ENCODE measurements at places on chromosomes 3 and 15.
A peak's percentile ranks its signal among the peaks of the same experiment; 100 is the strongest.

DNA sequence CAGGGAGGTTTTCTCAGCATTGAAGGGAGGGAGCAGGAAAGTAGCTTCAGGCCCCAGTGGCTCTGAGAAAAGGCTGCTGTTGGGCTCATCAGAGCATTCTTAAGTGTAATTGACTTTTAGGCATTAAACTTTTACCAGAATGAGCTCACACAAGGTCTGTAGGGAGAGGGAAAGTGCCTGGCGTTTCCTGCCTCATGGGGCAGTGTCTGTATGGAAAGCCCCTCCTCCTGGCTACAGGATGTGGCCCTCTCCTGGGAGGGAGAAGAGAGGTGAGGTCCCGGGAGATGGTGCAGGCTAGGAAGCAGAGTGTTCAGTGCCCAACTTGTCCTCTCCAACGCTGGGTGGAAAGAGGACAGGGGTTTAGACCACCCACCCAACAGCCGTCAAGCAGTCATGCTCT is 21.3 kb upstream of the SCN10A start:
- no peak for DNase-seq

DNA sequence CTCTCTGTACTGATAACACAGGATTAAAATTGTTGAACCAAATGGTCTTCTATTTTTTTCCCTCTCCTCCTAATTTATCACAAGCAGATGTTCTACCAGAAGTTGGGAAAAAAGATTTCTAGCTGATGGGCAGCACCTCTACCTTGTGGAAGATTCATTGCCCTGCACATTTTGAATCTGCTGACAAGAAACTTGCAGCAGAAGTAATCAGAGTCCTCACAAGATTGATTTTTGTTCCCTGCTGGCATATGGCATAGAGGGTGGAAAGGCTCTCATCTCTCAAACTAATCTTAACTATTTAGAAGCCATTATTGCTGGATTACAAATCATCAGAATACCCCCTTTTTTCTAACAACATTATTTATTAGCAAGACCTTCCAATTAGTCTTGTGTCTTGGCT is 148.9 kb upstream of the MEIS2 start:
- DNase-seq, result no peak

- no peak for DNase-seq
Observed at GRCh38 chr3:87958289-87958688, 100.5 kb downstream of the CGGBP1 start.

DNA sequence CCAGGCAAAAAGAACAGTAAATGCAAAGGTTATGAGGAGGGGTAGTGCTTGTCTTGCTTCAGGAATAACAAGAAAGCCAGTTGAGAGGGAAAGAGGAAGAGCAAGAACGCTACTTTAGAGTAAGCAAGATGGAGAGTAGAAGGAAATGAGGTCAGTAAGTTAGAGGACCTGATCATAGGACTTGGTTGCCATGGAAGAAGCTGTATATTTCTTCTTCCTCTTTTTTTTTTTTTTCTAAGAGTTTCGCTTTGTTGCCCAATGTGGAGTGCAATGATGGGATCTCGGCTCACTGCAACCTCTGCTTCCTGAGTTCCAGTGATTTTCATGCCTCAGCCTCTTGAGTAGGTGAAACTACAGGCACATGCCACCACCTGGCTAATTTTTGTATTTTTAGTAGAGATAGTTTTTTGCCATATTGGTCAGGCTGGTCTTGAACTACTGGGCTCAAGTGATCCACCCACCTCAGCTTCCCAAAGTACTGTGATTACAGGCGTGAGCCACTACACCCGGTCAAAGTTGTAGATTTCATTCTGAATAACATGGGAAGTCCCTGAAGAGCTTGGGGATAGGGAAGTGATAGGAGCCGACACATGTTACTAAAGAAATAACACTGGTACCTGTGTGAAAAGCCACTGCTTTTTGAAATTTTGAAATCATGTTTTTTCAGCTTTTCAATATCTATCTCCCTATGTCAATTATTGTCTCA is 527.9 kb upstream of the NAALADL2 start:
- no peak for DNase-seq

- DNase-seq, result no peak
Observed at GRCh38 chr15:75736256-75736655, 23.6 kb upstream of the CSPG4 start.

GRCh38 chr15:48861813-48862431 is 16.0 kb upstream of the EID1 start:
- DNase-seq, result no peak

DNA sequence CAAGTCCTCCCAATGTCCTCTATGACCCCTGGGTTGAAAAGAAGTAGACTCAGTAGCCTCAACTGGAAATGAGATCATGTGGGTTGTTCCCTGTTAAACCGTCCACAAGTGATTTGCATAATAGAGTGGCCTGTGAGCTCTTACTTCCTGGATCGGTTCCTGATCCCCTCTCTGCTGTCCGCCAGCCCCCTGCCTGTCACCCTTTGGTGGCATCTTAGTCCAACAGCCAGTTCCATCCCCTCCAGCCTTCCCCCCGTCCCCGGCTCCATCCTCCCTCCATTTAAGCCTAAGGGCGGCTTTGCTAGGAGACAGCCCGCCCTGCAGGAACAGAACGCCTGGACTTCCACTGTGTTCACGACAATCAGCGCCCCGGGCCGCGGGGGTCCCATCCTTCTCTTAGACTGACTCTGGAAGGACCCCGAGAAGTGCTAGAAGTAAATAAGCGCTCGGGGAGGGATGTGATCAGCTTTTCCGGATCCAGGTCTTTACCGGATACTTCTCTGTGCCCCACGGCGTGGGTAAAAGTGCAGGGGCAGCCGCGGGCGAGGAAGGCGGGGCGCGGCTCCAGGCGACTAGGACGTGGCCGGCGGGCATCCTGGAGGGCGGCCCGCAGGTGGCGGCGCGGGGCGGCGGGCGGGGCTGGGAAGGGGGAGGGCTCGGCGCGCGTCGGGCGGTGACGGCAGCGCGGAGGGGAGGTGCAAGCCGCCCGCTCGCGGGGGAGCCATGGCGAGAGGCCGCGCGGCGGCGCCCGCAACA is 51.2 kb upstream of the ULK4 start:
- no peak for DNase-seq

- no peak for DNase-seq
Observed at GRCh38 chr15:58212909-58213526, 74.8 kb downstream of the AQP9 start.

GRCh38 chr3:74491874-74492273 is 122.6 kb downstream of the CNTN3 start:
- DNase-seq, result no peak

GRCh38 chr3:23203708-23204330 is 692 bp downstream of the UBE2E2 start:
- DNase-seq, result peak; percentile 56

DNA sequence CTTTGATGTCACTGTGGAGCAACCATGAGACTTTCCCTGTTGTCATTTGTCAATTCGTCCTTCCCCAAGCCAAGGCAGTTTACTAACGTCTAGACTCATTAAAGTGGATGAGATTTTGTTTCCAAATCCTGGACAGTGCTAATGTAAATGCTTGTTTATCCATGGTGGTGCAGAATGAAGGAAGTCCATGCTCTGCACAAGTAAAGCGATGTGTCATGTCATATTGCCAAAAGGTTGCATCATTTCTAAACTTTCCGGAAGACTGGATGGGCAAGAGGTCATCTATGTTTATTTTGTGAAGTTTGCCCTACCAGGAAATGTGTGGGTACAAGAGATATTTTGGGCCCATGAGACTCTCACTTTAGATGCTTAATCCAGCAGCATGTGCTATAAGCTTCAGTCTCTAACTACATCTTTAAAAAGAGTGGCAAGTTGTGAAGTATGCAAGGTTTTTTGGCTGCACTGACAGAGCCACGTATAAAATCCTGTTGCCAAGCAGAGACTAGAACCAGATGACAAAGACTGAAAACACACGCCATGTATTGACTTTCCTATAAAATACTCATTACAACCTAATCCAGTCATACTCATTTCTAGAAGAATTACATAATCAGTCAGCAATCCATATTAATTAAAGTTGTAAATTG is 72.1 kb upstream of the FNDC3B start:
- DNase-seq, result peak; percentile 71

GRCh38 chr3:138196023-138196422 is 8.9 kb downstream of the ARMC8 start:
- no peak for DNase-seq

GRCh38 chr3:49370585-49371290 is 12.6 kb upstream of the GPX1 start:
- no peak for DNase-seq

- DNase-seq, result no peak
Observed at GRCh38 chr3:112132554-112132953, 494 bp downstream of the GCSAM start.

GRCh38 chr3:193598202-193598601 is 5.2 kb downstream of the OPA1 start:
- no peak for DNase-seq

- DNase-seq, result no peak
Observed at GRCh38 chr3:190877925-190878324, 15.4 kb upstream of the GMNC start.

- no peak for DNase-seq
Observed at GRCh38 chr3:150515210-150515609, 31.1 kb downstream of the SERP1 start.

DNA sequence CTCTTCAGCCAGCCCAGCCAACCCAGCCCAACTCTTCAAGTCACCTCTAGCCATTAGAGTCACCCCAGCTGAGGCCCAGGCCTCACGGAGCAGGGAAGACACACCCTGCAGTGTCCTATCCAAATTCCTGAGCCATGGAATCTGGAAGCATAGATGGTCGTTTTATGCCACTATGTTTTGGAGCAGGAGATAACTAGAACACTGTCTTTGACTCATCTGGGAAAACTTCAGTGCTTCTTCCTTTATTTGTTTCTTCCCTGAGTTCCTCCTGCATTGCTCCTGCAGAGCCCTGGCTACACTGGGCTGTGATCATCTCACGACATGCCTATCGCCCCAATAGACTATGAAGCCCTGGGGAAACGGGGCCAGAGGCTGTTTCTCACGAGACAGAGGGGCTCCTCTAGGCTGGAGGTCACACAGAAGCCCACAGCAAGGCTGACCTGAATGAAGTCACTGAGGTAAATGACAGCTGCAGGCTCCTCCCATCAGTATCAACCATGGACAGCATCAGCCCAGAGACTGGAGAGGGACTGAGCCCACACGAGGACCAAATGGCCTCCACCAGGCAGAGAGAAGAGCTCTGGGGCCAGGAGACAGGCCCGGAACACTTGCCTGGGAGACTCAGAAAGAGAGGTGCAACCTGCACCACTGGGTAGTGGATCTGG is 22.7 kb downstream of the CRABP1 start:
- DNase-seq, result peak; percentile 10

DNA sequence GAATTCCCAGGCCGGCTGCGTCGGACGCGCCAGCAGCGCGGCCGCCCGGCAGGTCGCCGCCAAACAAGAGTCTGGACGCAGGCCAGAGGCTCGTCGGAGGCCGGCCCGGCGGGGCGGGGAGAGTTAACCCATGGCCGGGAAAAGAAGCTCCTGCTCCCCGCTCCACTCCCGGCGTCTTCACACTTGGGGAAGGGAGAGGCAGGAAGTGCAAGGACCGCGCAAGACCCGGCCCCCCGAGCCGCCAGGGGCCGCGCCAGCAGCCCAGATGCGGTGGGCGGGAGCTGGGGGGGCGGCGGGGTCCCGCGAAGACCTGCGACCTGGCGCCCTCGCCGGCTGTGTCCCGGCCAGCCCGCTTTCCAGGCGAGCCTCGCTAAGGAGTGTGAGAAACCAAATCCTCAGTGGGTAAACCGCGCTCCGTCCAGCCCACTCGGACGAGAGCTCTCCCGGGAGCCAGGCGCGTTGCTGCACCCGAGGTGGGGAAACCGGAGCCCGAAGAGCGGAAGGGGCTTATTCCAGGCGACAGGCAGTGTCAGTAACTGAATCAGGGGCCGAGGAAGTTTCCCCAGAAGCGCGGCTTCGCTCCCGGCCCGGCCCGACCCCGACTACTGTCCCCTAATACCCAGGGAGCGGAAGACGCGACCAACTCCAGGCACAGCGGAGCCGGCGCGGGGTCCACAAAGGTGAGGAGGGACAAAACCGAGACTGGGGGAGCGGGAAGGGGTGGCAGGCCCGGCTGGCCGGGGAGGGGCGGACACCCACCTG is 721 bp downstream of the ADAMTS7 start:
- DNase-seq, result peak; percentile 81

GRCh38 chr15:37695719-37696118 is 238.7 kb upstream of the TMCO5A start:
- no peak for DNase-seq

DNA sequence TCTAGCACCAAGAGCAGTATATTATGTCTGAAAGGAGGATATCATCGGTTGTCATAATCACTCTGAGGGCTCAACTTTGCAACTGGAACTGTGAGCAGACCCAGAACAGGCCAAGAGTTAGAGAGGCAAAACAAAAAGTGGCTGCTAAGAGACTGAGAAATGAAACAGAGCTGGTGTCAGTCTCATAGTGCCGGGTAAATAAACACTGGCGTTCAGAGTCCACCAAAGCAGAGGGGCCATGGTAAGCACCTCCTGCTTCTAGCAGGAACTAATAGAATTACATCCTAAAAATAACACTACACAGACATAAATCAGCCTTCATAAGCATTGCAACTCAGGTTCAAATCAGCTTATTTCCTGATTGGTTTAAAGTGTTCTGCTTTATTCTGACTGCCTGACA is 10.3 kb upstream of the IL12A start:
- no peak for DNase-seq

DNA sequence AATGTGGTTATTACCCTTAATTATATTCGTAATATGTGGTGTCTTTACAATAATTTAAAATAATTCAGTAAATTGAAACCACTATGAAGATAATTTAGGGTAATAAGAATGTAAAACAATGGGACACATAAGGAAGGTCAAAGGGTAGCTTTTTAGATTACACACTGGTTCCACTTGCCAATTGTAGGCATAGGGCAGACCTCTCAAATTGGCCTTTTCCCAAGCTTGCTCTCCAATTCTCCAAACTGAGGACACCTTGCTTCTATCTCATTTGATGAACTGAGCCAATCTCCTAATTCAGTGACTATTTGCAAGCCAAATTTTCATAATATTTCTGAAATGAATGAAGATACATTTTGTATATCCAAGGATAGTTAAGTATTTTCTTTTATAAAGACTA is 151.4 kb downstream of the ARPP21 start:
- DNase-seq, result no peak

- DNase-seq, result peak; percentile 58
Observed at GRCh38 chr3:131396170-131396569, 14.6 kb downstream of the NUDT16 start.

DNA sequence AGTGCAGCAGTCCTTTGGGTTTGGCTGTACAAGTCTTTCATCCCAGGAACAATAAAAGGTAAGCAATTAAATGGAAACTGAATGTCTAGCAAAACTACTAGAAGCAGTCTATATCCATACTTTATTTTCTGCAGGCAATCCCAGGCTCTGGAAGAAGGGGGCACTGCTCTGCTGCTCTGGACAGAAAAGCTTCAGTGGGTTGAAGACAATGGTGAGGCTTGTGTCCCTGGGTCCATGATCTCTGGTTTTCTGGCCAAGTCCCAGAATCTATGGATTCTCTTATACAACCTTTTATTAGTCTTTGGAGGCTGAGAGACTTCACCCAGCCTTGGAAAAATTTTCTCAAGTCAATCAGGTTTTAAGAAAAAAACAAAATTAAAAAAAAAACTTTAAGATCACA is 35.6 kb downstream of the SCAP start:
- DNase-seq, result no peak
